HepG2 (cell line): ENCODE measurements at places on chromosomes 3 and 15. TPM values are rescaled to one million over a fixed set of nuclear protein-coding genes. Genes with fewer than 3 reads are reported as not detected.
A peak's percentile ranks its signal among the peaks of the same experiment; 100 is the strongest.

The NPHP3 gene
- polyA plus RNA-seq = 15.7 and 20.2 TPM in 2 replicates

The PLSCR4 gene
- 59.0 and 67.3 TPM in 2 replicates for polyA plus RNA-seq

The CSTA gene
- 3.9 and 4.9 TPM in 2 replicates for polyA plus RNA-seq

The KNG1 gene
- 6.5 and 8.1 TPM in 2 replicates for polyA plus RNA-seq

The TIGIT gene
- not detected in 2 replicates for polyA plus RNA-seq

The RTP4 gene
- polyA plus RNA-seq = 0.08 and 0.11 TPM in 2 replicates

The MYEF2 gene
- 10.1 and 10.5 TPM in 2 replicates for polyA plus RNA-seq

DNA sequence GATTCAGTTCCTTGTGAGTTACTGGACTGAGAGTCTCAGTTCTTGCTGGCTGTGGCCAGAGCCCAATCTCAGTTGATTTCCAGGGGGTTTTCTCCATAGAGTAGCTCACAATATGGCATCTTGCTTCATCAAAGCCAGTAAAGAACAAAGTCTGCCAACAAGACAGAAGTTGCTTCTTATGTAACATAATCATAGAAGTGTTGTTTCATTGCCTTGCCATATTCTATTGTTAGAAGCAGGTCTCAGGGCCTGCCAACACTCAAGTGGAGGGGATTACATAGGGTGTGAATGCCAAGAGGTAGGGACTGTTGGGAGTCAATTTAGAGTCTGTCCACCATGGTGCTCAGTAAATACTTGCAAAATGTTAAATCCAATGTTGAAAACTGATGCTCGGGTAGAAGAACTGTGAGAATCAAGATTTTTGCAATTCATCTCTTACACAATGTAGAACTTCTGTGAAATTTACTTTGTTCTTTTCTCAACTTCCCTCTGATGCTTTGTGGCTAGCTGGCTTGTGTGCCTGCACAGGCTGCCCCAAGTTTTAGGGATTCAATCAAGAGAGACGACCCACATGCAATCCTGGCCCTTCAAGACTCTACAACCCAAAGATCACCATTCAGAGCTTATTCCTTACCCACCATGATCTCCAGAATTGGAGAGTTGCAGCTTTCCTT, 13.3 kb upstream of the PXYLP1 start:
- DNase-seq = no peak

GRCh38 chr15:56763141-56763895, 30.0 kb upstream of the ZNF280D start:
- no peak for DNase-seq

GRCh38 chr15:56760186-56760585, 26.9 kb upstream of the ZNF280D start:
- DNase-seq = no peak

DNA sequence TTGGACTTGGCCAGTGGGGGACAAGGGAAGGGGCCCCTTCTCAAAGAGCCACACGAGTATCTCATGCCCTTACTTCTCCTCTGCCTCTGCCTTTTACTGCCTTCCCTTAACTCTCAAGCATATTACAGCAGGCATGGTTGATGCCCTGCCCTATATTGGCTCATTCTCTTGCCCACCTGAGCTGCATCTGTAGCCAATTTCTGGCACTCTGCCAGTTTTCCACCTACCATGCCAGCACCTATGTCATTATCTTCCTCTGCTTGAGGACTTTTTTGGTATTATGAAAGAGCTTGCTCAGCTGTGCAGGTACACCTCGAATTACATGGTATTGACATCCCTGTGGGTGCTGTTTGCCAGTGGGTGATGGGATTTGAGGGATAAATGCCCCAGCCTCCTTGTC, 181.8 kb downstream of the OXSM start:
- DNase-seq = no peak

GRCh38 chr3:124246949-124247348, 255.0 kb upstream of the ROPN1 start:
- DNase-seq = peak; percentile 43

DNA sequence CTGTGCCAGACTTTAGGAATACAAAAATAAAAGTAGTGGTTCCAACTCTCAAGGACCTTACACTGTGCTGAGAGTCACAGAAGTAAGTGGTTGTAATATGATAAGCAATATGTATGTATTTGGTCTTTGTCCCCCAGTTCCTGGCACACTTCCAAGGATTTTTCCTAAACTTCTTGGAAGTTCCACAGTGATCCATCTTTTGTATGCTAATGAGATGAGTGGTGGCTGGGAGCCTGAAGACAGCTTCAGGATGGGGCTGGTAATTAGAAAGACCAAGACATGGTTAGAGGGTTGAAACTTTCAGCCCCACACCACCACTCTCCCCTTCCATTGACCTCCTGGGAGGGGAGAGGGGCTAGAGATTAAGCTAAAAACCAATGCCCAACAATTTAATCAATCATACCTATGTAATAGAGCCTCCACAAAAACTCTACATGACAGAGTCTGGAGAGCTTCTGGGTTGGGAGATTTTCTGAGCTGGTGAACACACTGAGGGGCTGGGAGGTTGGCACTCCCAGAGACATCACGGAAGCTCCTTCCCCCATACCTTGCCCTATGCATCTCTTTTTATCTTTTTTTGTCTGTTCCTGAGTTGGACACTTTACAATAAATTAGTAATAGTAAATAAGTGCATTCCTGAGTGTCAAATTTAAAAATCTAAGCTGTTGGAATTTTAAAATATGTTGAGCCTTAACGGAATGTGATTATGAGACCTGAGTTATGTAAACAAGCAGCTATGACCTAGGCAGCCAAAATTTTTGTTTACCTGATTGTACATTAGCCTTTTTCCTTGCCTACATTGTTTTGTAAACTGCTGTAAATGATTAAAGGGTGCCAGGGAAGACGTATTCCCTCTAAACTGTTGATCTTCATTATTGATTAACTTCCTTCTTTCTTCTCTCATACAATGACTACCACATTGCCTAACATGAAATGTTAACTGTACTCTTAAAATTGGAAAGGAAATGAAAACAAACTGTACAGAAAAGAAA, 24.3 kb downstream of the CD200R1L start:
- no peak for DNase-seq

- no peak for DNase-seq
Measured at GRCh38 chr3:52456169-52456799, 880 bp downstream of the NISCH start.

DNA sequence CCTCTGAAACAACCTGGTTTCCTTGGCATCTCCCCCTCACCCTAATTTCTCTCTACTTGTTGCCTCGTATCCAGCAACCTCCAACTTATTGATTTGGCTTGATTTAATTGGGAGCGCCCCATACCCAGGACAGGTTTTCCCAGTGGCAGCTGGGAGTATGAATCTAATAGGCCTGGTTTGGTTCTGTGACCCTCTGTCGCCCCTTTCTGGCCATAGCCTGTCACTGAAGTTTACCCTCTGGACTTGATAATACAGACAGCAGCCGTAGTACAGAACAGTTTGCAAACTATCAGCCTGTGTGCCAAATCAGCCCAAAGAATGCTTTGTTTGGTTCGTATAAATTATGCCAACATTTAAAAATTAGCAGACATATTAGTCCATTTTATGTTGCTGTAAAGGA, 525.1 kb upstream of the GOLIM4 start:
- DNase-seq = peak; percentile 41

GRCh38 chr15:38085114-38085513, 150.7 kb downstream of the TMCO5A start:
- DNase-seq = no peak

- DNase-seq = no peak
Measured at GRCh38 chr15:101495334-101496197, 6.1 kb upstream of the PCSK6 start.

DNA sequence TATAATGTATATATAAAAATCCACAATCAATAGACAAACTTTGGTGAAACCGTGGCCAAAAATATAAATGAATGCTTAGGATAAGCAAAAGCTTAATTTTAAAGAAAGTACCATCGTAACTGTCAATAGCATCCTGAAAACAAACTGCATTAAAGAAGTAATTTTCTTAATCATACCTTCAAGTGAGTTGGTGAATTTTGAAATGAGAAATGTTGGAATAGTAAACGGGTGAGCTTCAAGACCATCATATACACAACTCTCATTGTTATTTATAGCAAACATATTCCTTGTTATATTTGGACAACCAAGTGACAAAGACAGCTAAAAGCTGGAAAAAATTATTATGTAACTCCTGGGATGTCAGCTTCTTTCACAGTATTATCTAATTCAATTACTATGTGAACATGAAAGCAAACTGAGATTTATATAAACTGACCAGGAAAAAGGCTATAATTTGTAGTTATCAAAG, 3.7 kb downstream of the DAZL start:
- DNase-seq = no peak
